ENCODE measurements at places on chromosomes 12 and 14. TPM values are rescaled to one million over a fixed set of nuclear protein-coding genes. Genes with fewer than 3 reads are reported as not detected.

Gene NDUFA12
- 173 TPM for polyA plus RNA-seq

Gene SIX6
- not detected for polyA plus RNA-seq

Gene TMCC3
- polyA plus RNA-seq: 15.2 TPM

Gene RFC5
- polyA plus RNA-seq: 21.0 TPM

Gene TAS2R13
- polyA plus RNA-seq: not detected

Gene ZC2HC1C
- polyA plus RNA-seq: 3.1 TPM

Gene KRT78
- not detected for polyA plus RNA-seq

Gene RPGRIP1
- polyA plus RNA-seq: 0.14 TPM

Measured in IgD-negative memory B cell (primary cell).